ENCODE measurements at places on chromosomes 1 and 21.

DNA sequence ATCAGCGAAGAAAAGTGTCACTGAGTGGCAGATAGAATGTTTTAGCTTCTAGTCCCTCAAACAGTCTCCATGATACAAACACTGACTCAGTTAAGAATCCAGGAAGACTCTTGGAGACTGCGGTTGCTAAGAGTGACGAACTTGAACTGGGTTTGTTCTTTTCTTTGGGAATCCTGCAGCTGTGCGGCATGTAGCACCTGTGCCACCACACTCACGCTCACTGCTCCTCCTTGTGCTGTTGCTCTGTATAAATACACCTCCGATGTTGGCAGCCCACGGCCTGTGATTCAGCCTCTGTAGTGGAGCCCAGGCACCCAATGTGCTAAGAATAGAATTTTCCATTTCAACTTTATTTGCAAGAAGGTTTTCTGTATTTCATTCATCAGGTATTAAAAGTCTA, 5.5 kb upstream of the PPIE start:
- DNase-seq = no peak

DNA sequence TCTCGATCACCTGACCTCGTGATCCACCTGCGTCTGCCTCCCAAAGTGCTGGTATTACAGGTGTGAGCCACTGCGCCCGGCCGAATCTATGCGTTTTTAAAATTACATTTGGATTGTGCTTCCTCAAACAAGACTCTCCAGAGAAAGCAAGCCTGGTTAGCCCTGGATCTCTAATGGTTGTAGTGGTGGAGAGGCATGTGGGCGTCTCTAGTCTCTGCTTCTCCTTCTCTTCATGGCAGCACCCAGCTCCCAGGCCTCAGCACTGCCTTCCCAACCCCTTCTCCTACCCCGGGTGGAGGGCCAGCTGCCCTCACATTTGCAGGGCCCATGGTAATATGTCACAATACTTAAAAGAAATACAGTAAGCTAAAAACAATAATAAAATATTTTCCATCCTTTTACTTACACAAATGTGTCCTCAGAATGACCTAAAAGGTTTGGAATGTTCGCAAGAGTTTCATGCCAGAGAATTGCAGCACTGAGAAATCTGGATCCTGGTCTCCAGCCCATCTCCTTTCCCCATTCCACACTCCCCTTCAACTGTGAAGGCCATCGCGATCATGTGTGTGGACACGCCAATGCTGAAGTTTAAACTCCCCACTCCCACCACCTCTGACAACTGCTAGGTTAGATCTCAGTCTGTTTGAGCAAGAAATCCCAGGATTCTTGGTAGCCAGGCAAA, 7.0 kb downstream of the OR14I1 start:
- DNase-seq = no peak

DNA sequence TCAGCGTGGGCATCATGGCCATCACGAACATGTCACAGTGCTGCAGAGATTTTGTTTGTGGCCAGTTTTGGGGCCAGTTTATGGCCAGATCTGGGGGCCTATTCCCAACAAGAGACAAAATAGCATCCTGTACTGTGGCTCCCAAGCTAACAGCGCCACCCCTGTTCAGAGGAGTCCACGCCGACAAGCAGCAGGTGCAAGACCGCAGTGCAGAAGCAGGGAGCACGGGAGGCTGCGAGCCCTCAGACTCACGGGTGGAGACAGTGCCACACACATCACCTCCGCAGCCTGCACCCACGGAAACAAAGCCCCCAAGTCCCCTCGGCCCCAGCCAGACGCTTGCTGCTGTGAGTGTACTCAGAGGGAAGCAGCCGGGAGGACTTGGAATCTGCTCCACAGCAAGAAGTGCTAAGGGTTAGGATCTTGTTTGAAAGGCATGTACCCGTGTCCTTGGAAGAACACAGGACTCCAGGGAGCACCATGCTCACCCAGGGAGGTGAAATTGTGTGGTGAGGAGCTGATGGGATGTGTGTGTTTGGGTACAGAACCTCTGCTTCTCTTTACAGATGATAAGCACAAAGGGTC, 7.1 kb downstream of the TCP10L start:
- no peak for DNase-seq

- DNase-seq = no peak
These were observed 53.2 kb downstream of the NCAM2 start for GRCh38 chr21:21051109-21052055.

Data from activated gamma-delta T cell treated with Interleukin-2 at 50 U/mL for 16 hours (primary cell).